Ovary (tissue), 10 donors: ENCODE measurements at places on chromosomes 11 and 22.

- no peak for DNase-seq
Measured at GRCh38 chr11:46117842-46118241, 3.4 kb downstream of the PHF21A start.

DNA sequence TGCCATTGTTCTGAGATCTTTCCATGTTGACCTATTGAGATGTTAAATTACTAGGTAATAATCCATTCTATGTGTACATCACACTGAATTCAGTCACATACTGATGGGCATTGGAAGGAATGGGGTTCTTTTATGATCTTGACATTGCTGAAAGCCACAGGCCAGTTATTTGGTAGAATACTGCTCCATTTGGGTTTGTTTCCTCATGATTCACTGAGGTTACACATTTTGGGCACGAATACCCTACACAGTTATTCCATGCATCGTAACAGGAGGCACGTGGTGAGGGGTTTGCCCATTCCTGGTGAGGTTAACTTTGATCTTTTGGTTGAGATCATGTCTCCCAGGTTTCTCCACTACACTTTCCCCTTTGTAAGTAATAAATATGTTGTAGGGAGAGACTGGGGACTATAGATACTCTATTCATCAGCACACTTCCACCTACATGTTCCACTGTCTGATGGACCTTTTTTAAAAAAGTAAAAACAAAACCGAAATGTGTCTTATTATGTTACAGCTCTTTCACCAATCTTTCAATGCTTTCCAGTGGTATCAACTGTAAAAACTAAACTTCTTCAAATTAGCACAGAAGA lies 12.0 kb upstream of the FOLR1 start:
- DNase-seq, result no peak

- no peak for DNase-seq
Measured at GRCh38 chr11:117090111-117090706, 8.0 kb downstream of the SIK3 start.

DNA sequence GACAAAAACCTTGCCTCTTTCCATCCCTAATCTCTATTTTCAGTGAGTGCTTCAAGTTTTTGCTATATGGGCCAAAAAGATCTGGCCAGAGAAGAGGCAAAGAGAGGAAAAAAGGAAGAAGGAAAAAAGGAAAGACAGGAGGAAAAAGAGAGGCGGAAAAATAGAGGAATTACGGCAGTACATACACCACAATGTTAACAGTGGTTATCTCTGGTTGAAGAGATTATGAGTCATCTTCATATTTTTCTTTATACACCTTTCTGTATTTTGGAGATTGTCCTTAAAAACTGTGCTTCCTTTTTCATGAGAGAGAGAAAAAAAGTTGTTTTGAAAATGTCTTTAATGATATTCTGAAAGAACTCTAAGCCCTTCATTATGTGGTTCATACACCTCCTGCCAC lies 133.7 kb downstream of the SBF2 start:
- DNase-seq, result no peak

GRCh38 chr11:122703541-122704272 lies 48.2 kb downstream of the UBASH3B start:
- no peak for DNase-seq

DNA sequence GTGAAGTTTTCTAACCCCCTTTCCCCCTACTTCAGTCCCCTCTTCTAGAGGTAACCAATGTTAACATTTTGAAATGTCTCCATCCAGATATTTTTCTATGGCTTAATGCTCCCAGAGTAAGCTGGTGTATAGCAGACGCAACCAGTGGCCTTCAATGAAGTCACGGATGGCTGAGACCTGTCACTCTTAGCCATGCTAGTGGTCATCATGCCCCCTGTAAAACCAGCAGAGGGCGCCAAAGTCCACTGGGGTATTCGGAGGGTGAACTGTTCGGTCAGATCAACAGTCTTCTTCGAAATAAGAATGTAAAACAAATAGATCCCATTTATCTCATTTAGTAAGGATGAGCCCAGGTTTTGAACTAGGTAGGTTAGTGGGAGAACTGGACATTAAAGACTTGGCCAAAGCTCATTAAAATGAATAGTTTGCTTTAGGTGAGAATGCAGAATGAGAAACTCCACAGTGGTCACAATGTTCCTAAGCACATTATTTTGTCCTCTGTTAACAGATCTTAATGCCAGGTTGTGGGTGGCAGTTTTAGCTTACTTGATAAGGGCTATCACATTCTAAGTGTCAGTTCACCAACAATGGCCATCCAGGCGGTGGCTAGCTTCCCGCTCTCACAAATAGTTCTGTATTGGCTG lies 8.6 kb upstream of the MMP8 start:
- no peak for DNase-seq

GRCh38 chr11:10192036-10192435 lies 102.0 kb downstream of the SBF2 start:
- DNase-seq, result no peak

- DNase-seq, result no peak
Measured at GRCh38 chr22:50531962-50532674, 2.3 kb upstream of the TYMP start.

- DNase-seq, result no peak
Measured at GRCh38 chr11:94791216-94791889, 23.2 kb downstream of the AMOTL1 start.

DNA sequence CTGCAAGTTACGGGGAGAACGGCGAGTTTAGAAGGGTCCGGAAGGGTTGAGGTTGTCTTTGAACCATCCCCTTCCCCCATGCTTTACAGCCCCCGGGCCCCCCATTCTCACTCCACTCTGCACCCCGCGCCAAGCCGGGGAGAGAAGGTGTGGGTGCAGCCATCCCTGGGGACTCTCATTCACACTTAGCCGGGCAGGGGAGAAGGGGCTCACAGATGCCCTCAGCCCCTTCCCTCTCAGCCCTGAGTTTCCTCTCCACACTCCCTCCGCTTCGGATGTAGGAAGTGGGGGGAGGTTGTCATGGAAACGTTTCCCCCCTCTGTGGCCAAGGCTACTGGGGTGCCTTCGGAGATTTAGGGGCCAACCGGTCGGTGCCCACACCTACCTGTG lies 334 bp downstream of the CADM1 start:
- no peak for DNase-seq

DNA sequence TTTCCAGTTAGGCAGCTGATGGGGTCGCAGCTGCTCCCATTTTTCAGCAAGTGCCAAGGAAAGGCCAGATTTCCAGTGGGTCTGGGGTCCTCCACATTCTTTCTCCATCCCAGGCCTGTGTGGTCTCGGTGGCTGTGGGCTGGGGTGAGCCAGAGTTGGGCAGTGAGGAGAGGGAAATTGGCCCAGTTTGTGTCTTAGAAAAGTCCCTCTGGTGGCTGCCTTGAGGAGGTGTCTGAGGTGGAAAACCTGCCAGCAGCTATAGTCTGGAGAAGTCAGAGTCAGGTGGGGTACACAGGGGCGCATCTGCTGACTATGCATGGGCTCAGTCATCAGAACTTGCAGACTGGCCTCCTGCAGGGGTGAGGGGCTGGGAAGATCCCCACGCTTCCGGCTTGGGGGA lies 30.5 kb downstream of the MRGPRD start:
- no peak for DNase-seq

DNA sequence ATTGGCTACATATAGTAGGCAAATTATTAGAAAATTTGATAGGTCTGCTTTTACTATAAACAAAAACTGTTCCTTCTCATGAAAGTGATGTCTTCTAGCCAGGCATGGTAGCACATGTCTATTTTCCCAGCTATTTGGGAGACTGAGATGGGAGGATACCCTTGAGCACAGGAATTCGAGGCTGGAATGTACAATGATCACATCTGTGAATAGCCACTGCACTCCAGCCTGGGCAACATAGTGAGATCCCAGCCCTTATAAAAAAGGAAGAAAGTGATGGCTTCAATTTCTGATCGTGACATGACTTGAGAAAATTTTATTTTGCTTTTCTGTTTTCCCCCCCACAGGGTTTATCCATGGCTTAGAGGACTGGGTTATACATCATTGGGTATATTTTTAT lies 19.5 kb upstream of the B3GNT6 start:
- no peak for DNase-seq

DNA sequence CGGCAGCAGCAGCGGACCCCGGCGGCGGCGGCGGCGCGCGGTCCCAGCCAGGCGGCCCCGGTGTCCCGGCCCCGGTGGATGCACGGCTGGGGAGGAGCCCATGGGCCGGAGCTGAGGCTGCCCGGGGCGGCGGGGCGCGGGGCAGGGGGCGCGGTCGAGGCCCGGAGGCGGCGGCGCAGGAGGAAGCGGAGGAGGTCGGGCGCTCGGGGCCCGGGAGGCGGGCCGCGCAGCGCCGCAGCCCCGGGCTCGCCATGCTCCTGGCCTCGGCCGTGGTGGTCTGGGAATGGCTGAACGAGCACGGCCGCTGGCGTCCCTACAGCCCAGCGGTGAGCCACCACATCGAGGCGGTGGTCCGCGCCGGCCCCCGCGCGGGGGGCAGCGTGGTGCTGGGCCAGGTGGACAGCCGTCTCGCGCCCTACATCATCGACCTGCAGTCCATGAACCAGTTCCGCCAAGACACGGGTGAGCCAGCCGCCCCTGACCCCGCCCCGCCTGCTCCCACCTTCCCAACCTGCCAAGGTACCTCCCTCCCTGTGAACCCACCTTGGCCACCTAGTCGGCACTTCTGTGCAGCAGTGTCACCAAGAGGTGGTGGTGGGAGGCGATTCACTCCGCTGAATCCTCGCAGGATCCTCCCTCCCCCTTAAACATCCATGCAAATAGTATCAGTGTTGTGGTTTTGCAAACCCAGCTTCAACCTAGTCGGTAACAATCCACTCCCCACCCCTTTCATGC lies 580 bp downstream of the DTX4 start:
- DNase-seq, result peak; percentile 27

DNA sequence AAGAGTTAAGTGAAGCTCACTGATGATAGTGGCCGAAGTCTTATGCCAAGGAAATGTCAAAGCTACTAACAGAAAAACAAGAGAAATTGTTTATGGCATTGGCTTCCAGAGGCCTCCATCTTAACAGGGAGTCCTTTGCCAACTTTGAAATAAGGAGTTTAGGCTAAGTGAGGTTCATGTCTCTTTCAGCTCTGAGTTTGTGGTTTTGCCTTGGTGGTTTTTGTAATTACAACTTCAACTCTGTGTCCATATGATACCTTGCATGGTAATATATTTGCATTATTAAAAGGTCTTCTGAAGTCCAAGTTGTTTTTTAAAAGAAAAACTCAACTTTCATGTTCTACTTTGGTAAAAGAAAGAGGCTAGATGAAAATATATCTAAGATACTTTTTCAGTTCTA lies 31.4 kb upstream of the ANO5 start:
- no peak for DNase-seq

DNA sequence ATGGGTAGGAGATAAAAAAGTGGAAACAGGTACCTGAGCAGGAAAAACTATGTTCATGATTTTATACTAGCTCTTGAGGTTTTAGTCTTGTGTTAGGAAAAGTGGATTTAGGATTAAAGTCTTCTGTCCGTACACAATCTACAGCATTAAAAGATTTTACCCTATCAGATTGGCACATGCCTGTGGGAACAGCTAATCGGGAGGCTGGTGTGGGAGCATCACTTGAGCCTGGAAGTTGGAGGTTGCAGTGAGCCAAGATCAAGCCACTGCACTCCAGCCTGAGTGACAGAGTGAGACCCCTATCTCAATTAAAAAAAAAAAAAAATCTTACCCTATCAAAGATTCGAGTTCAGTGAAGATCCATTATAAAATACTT lies 12.2 kb upstream of the CRKL start:
- no peak for DNase-seq

DNA sequence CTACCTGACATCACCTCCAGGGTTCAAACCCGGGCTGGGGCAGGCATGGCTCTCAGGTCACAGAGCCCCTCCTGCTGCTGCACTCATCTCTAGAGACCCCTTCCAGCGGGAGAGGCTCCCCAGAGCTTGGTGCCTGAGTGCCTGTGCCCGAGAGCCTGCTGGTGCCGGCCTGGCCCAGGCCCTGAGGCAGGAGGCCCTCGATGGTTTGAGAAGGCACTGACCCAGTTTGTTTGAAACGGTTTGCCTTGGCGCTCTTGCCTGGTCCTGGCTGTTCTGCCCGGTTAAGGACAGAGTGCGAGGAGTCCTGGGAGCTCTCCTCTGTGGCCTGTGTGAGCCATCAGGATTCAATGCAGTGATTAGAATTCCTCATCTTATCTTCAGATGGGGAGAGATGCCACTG lies 88.9 kb downstream of the TBC1D22A start:
- no peak for DNase-seq

DNA sequence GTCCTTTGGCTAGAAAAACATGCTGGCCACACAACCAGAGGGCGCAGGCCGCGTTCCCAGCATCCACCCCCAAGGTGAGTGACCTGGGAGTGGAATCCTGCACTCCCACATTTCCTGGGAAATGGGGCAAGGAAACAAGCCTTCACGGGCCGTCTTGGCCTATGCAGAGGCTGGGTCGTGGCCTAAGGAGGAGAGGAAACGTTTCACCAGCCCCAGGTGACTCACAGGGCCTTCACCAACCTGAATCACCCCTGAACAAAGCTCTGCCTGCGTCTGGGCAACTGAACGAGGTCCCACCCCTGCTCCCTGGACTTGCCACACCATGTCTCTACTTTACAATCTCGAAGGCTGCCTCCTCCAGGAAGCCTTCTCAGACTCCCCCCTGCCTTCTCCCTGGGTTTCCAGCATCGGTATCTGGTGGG lies 13.2 kb downstream of the MYH9 start:
- no peak for DNase-seq

- DNase-seq, result peak; percentile 70
Measured at GRCh38 chr22:32852395-32853251, 51.1 kb downstream of the TIMP3 start.

GRCh38 chr22:25749420-25750169 lies 7.6 kb downstream of the MYO18B start:
- no peak for DNase-seq

- no peak for DNase-seq
Measured at GRCh38 chr22:35631597-35631996, 14.5 kb upstream of the MB start.

- no peak for DNase-seq
Measured at GRCh38 chr11:72418834-72419560, 15.3 kb downstream of the CLPB start.

GRCh38 chr11:126864934-126865333 lies 135.6 kb downstream of the KIRREL3 start:
- no peak for DNase-seq

DNA sequence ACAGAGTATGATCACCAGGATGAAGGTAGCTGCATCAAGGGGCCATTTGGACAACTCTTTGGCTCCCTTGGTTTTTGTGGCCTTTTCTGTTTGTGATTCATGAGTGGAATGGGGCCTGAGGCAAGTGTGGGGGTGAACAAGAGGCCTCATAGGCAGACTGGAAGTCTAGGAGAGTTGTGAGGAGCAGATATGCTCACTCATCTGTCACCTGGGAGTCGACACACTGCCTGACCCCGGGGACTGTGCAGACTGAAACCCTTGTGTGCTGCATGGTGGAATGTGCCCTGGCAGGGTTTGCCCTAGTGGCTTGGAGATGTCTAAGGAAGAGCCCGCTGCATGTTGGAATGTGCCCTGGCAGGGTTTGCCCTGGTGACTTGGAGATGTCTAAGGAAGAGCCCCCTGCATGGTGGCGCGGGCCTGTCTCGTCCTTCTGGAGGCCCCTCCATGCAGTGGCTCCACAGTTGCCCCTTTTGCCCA lies 60.0 kb downstream of the MED15 start:
- no peak for DNase-seq

- DNase-seq, result peak; percentile 36
Measured at GRCh38 chr11:65504674-65505465, 6.0 kb downstream of the MALAT1 start.
